ENCODE measurements at places on chromosomes 13 and 19. TPM values are rescaled to one million over a fixed set of nuclear protein-coding genes. Genes with fewer than 3 reads are reported as not detected.

DNA sequence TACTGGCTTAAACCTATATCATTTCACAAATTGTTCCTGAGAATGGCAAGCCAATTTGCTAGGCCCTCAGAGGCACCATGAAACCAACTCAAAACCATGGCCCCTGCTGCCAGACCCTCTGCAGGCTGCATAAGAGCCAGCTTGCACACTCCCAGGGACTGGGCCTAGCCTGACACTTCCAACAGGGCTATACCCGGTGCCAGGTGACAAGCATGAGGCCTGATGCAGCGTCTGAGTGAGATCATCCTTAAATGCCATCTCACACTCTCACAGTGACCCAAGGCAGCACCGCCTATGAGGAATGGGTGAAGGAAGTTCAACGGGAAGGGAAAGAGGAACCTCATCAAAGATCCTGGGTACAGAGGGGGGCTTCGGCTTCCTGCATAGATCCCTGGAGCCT is 65.6 kb downstream of the C13orf42 start:
- no peak for DNase-seq

DNA sequence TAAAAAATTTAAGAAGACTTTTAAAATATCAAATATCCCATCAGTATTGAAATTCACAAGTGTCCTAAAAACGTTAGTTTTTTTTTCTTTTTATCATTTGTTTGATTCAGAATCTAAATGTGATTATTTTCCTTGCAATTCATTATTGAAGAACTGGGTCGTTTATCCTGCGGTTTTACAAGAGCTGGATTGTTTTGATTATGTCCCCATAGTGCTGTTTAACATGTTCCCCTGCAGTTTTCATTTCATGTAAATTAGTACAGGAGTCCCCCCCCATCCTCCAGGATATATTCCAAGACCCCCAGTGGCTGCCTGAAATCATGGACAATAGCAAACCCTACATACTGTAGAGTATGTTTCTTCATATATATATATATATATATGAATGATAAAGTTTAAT is 105.7 kb downstream of the KCTD15 start:
- DNase-seq, result no peak

DNA sequence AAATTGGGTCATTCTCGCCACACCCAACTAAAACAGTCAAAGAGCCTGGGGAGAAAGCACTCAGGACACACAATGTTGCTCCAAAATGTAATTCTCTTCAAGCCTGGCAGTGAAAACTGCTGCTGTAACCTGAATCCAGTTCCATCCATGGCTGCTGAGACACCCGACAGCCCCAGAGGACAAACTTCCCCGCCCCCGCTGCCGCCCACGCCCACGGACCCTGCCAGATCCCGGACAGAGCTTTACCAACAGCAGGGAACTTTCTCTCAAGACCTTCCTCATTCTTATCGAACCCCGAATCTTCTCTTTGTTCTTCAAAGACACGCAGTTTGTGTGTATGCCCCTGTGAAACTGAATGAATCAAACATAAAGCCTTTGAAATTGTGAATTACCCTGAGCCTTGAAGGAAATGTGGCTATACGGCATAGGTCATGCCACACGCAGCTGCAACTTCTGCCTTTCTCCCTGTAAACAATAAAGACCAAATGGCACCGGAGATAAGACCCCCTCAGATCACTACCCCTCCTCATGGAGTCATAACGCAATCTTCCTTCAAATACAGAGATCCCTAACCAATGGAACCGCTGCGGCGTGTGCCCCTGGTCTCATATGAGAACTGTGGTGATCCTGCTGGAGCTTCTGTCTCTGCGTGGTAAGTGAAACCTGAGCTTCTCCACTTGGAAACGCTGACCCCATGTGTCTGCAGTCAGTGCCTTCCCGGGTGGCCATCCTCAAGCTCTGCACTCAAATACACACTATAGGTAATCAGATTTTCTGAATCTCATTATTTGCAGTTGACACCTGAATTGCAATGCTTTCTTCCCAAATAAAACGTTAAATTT is 4.8 kb upstream of the LAMP1 start:
- no peak for DNase-seq

ZNF534 gene
- 2.3 TPM for total RNA-seq

MIPEP gene
- 11.9 TPM for total RNA-seq
